ENCODE measurements at places on chromosomes 5 and 9.

DNA sequence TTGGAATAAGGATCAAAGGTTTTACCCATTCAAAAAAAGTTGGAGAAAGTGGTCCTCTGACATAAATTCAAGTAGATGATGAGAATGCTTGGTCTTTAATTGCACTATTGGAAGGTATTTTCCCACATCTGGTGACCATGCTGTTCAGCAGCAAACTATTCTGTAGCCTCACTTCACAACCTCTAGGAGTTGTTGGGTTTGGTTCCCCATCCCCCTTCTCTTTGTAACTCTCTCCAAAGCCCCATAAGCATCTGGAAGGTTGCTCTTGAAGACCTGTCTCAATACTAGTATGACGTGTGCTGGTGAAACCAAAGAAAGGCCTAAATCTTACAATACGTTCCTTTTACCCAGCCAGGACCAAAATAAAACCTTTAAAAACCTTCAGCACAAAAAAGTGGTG, 8.5 kb downstream of the RGMB start:
- DNase-seq: no peak

DNA sequence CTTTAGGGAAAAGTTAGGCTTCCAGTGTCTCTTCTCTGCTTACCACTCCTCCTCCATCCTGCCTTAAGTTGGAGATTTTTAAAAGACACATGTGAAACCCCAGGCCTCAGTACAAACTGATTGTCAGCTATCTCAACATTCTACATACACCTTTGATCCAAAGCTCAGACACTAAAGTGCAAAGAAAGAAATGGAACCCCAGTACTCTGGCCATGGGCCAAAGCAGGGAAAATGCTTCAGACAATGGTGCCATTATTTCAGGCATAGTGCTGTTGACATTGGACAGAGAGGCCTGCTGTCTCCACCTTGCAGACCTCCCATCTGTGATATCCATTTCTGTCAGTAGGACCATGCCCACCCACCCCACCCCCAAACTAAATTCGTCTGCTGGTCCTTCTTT, 49.1 kb downstream of the G3BP1 start:
- no peak for DNase-seq

- DNase-seq: peak; percentile 71
Observed at GRCh38 chr5:176611435-176611834, 1.5 kb upstream of the GPRIN1 start.

DNA sequence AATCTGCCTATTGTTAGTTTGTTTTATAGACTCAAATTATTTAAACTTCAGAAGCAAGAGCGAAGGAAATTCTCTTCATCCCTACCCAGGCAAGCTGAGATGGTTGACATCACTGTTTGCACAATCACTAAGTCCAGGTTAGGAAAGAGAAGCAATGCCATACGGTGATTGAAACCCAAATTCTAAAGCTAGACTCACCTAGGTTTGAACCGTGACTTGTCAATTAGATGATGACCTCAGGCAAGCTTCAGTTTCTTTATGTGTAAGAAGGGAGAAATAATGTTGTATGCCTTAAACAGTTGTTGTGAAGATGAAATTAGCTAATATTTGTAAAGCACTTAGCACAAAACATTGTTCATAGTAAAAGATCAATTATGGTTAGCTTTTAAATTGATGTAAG, 96.5 kb upstream of the ANKRD55 start:
- no peak for DNase-seq

DNA sequence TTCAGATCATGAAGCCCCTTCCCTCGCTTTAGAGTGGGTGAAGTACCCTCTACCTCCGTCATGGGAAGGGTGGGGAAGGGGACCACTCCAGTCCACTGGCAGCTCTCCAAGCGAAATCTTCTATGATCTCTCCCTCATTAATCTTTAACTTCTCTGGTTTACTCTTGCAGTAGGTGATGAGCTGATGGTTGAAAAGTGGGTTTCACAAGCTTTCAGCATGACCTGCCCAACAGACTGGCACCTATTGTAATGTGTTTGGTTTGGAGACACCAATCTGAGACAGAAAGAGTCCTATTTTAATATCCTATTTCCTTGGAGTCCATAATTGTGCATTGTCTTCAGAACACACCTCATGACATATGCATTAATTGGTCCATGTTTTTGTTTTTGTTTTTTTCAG, 70.8 kb upstream of the TGFBR1 start:
- DNase-seq: no peak

GRCh38 chr9:21395778-21396717, 10.8 kb upstream of the IFNA2 start:
- peak; percentile 84 for DNase-seq

DNA sequence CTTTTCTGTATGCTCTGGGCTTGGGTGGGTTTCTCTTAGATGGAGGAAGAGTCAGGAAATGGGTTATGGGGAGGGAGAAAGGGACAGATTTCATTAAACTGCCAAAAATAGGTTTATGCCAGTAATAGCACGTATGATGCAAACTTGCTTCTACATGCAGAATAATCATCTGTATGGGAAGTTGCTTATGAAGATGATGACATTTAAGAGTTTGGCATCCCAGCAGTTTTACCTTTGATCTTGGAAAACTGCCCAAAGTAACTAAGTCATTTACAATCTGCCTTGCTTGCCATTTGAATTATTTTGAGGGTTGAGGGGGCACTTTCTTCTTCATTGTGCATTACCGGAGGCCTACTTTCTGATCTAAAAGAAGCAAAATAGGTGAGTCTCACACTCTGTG, 282.9 kb upstream of the ANKRD55 start:
- no peak for DNase-seq

- DNase-seq: no peak
Observed at GRCh38 chr5:141560151-141560550, 58.6 kb downstream of the DIAPH1 start.

DNA sequence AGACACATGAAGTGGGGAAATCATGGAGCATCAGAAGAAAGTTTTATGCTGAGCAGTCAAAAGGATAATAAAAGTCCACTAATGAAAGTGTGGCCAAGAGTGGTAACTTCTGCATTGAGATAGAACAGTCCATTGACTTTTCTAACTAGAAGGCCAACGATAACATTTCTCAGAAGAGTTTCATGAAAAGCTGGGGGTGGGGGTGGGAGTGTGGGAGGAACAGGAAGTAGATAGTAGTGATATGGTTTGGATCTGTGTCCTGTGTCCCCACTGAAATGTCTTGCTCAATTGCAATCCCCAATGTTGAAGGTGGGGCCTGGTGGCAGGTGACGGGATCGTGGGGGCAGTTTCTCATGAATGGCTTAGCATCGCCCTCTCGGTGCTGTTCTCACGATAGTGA, 36.2 kb upstream of the SNAPC3 start:
- no peak for DNase-seq

DNA sequence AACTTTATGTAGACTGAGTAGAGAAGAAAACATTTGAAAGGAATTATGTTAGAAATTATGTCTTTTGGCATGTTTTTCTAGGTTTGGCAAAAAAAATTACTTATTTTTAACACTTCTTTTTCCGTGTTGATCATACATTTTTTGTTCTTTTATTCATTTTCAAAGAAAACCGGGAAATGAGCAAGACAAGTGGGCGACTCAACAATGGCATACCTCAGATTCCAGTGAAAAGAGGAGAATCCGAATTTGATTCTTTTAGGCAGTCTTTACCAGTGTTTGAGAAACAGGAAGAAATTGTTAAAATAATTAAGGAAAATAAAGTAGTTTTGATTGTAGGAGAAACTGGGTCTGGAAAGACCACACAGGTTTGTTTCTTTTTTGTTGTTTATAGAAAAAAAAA, 12.9 kb downstream of the YTHDC2 start:
- DNase-seq: peak; percentile 11

GRCh38 chr9:121771851-121772599, 120.6 kb downstream of the DAB2IP start:
- DNase-seq: no peak

GRCh38 chr9:35516479-35516878, 26.6 kb downstream of the RUSC2 start:
- DNase-seq: no peak

DNA sequence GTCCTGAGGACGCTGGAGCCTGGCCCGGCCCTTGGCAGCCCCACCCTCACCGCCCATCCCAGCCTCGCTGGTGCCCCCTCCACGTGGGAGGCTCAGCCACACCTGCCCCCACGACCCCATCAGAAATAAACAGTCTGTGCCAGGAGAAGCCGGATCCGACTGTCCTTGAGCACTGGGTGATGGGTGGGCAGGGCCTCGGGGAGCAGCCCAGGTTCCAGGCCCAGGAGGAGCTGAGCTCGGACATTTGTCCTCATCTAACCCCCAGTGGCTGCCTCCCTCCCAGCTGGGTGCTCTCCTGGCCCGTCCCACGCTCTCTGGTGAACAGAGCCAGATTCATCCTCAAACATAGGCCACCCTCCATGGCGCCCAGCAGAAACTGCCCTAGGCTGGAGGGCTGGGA, 4.6 kb upstream of the PTGDS start:
- DNase-seq: no peak

DNA sequence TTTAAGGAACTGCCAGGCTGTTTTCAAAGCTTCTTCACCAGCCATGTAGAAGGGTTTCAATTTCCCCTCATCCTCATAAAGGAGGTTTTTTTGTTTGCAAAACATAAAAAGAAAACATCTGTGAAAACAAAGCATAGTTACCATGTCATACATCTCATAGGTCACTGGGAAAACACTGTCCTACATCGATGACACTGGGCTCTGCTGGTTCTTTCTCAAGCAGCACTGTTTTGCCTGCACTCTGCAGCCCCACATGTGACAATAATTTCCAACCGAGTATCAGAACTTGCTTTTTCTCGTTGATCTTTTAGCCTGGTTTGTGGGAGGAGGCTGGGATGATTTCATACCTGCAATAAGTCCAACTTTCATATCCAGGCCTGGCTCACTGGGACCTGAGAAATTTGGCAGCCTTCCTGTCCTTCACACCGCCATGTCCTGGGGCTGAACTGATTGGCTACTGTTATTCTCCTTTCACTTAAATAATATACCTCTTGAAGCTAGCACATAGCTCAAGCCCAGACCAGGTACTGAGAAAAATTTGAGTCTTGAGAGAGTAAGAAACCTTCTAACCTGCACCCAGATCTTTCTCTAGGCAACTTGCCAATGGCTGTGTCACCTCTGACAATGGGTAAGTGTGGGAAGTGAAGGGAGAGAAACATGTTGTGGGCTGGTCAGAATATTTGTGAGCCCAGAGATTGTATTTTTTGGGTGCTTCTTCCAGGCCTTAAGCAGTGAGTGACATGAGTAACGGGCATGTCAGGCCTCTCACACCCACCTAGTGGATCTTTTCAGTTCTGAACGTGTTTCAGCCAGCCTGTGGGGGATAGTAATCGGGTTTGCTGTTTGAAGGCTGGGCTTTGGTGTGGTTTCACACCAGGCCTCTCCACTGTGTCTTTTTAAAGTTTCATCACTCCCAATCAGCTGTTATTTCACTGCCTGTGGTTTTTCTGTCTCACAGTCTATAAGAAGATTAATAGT, 502.8 kb downstream of the NTRK2 start:
- no peak for DNase-seq

- no peak for DNase-seq
Observed at GRCh38 chr5:761059-761771, 23.3 kb downstream of the ZDHHC11B start.

DNA sequence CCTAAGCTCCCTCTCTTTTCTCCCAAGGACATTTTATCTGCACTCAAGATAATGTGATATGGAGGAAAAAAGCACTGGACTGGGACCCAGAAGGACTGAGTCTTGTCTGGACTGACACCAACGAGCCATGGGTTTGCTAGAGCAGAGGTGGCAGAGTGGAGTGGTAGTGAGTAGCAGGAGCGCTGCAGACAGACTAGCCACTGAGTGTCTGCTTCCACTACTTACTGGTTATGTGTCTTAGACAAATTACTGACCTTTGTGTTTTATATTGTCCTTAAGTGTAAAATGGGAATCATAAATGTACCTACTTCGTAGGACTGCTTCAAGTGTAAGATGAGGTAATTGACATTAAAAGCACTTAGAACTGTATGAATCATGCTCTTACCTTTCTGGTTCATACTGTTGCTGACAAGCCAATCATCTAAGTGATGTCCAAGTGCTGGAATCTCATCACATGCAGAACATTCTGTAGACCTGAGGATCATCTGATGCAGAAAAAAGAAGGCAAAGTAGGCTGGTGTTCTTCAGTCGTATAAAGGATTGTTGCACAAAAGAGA, 12.5 kb upstream of the PRLR start:
- no peak for DNase-seq

DNA sequence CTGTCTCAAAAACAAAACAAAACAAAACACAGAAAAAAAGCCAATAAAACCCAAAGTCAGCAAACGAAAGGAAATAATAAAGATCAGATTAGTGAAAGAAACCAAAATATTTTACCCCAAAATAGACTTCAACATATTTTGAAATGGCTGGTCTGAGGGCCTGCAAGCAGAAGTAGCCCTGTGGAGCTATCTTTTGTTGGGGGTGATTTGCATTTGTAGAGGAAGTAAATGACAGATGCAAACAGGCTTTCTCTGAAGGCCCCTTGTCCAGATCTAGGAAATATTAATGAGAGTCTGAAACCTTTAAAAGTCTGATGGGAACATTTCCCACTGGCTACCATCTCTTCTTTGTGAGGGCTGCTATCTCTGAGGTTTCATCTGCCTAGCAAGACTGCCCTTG, 74.0 kb downstream of the GCNT4 start:
- no peak for DNase-seq

- no peak for DNase-seq
Observed at GRCh38 chr5:38613992-38614836, 57.8 kb upstream of the LIFR start.

DNA sequence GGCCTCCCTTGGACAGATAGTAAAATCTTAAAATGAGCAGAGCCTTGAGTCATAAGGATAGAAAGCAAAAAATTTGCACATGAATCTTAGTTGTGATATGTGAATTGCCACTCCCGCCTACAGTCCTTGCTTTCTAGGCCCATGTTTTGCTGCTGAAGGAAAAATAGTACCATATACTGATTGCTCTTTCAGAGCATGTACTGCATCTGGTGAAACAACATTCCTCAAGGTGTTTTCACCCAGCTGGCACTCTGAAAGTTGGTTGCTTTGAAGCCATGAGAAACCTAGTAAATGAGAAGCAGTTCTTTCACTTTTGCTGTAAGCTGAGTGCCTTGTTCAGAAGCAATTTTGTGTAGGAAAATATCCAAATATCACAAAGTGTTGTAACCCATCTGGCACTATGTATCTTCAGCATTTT, 10.3 kb downstream of the CDC37L1 start:
- DNase-seq: no peak

DNA sequence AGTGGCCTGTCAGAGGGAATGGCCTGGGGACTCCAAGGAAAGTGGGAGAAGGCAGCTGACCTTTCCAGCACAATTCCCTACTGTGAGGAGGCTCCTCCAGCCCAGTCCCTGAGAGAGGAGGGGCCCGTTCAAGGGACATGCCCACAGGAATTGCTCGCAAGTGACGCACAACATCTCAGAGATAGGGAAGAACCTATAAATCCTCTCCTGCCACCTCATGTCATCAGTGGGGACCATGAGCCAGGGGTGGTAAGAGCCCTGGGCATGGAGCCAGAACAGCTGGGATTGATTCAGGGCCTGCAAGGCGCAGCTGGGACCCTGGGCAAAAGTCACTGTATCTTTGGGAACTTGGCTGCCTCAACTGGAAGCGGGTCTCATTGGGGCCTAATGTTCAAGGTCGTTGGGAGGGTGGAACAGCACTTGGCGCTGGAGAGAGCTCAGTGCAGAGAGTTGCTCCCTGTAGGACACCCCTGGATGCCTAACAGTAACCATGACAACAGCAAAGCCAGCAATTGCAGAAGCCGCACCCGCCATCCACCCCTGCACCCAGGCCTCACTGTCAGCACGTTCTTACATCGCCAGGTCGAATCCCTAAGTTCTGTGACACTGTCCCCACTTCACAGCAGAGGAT, 41.3 kb upstream of the ORM1 start:
- DNase-seq: no peak

- no peak for DNase-seq
Observed at GRCh38 chr5:142826741-142827492, 56.7 kb downstream of the ARHGAP26 start.

All from neuronal stem cell (in vitro differentiated cells).